Cortex of kidney (tissue), 1 donor: ENCODE measurements at places on chromosomes 5 and 9.

DNA sequence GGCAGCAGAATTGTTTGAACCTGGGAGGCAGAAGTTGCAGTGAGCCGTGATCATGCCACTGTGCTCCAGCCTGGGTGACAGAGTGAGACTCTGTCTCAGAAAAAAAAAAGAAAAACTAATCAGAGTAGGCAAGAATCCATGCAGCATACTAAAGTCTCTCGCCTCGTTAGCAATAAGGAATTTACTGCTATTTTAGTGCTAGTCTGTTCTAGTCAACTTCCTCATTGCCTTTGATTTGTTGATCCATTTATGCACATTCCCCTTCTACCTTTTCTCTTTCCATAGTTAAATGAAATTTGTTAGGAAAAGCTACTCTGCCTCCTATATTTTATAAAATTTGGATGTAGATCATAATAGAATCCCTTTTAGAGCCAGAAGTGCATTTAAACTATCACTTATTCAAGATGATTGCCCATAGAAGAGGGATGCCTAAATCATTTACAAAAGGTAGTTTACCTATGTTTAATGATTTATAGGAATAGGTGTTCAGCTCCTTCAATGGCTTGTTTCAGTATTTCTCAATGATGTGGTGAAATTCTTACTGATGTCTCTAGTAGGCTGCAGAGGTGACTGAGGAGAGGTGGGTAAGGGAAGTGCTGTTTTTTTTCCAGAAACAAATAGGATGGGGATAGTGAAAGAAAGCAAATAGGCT, 1.9 kb downstream of the LRRC19 start:
- DNase-seq: no peak

DNA sequence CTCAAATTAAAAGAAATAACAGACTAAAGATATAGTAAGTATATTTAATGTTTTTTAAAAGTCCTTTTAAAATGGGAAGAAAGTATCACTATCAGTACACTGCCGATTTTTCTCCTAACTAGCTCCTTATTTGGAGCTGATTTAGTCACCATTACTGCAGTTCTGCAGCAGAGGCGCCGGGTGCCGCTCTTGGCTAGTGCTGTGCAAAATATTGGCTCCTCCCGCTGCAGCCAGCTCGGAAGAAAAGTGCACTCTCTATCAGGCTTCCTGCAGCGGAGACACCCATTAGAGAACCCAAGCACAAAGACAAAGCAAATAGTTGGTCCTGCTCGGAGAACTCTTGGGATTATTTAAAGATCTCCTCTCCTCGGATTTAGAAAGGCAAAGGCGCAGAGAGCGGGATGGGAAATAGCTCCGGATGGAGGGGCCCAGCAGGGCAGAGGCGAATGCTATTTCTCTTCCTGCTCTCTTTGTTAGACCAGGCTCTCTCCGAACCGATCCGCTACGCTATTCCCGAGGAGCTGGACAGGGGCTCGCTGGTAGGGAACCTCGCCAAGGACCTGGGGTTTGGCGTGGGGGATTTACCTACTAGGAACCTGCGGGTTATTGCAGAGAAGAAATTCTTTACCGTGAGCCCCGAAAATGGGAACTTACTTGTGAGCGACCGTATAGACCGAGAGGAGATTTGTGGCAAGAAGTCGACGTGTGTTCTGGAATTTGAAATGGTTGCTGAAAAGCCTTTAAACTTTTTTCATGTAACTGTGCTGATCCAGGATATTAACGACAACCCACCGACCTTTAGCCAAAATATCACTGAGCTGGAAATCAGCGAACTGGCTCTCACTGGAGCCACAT, at the start of gene PCDHGB3:
PCDHGB3 (plus strand) TSS at position 249 of the 855 bp plus-strand sequence; CDS start at position 402, 153 bp downstream.
- no peak for DNase-seq

GRCh38 chr9:113616621-113617496, 153.3 kb downstream of the RGS3 start:
- DNase-seq: no peak

DNA sequence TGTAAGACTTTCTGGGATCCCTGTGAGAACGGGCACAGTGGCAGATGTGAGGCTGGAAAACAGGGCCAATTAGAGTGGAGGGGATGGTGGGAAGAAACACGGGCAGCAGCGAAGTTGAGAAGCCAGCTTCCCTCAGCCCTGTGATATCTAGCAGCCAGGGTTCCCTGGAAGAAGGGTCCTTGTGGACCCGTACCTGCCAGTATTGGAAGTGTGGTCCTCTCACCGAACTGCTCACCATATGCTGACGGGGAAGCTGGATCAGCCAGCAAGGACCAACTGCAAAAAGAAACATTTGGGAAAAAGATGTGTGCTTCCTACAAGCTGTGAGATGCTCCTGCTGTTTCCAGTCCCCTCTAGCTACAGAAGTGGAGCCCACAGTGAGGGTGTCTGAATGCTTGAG, 13.6 kb downstream of the CKMT2 start:
- no peak for DNase-seq

DNA sequence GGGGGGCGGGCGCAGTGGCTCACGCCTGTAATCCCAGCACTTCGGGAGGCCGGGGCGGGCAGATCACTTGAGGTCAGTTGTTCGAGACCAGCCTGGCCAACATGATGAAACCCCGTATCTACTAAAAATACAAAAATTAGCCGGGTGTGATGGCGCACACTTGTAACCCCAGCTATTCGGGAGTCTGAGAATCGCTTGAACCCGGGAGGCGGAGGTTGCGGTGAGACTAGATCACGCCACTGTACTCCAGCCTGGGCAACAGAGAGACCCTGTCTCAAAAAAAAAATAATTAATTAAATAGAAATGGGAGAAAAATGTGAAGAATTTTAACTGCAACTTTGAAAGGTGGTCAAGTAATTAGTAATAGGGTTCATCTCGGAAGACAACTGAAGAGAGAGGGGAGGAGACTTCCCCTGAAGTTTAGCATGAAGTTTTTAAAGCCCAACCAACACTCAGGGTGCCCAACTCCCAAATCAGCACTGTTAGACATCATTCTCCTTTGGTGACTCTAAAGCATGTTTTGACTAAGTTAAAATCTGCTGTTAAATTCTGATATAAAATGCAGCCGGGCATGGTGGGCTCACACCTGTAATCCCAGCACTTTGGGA, 1.4 kb upstream of the CSNK1A1 start:
- DNase-seq: no peak

DNA sequence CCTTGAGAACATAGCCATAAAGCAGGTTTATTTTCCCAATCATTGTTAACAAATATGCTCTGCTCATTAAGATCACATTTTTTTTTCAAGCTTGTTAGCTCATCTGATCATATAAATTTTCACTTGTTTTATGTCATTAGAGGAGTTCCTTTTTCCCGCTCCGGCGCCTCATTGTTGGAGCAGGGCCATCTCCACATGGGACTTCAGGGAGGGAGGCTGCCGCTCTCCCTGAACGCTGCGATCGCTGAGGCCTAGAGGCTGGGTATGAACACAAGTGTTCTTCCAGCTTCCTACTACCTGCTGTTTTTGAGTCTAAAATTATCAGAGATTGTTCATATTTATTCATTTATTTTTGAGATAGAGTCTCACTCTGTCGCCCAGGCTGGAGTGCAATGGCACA, 246.9 kb downstream of the MPDZ start:
- DNase-seq: no peak

- DNase-seq: no peak
These were observed 127.5 kb upstream of the LPCAT1 start for GRCh38 chr5:1651250-1651649.

GRCh38 chr5:178122346-178122745, 8.5 kb upstream of the RMND5B start:
- DNase-seq: no peak

DNA sequence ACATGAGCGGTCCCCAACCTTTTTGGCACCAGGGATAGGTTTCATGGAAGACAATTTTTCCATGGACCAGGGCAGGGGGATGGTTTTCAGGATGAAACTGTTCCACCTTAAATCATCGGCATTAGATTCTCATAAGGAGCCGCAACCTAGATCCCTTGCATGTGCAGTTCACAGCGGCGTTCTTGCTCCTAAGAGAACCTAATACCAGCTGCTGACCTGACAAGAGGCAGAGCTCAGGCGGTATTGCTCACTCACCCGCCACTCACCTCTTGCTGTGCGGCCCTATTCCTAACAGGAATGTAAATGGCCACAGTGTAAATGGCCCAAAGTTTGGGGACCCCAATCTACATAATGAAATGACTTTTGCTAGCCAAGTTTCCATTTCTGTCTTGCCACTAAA, 3.1 kb upstream of the PLIN2 start:
- DNase-seq: no peak

- no peak for DNase-seq
These were observed 3.8 kb downstream of the CREB3 start for GRCh38 chr9:35736201-35736633.

GRCh38 chr9:4380406-4380805, 80.5 kb upstream of the GLIS3 start:
- no peak for DNase-seq

GRCh38 chr5:141508798-141509611, 20.1 kb downstream of the PCDHGC5 start:
- no peak for DNase-seq

DNA sequence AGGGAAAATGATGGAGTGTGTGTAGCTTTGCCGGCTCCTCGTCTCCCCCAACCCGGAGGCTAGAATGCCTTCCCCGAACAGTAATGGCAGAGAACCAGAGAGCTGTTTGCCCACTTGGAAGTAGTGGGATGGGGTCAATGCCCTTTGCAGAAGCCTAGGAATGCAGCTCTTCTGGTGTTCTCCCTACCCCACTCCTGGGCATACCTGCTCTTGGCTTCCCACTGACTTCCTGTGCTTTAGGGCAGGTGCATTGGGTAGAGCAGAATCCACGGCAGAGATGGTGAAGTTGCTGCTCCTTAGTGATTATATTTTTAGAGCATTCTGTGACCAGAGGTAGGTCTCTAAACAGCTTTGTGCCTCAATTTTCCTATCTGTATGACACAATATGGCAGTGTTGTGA, 134.6 kb downstream of the BOD1 start:
- DNase-seq: no peak

DNA sequence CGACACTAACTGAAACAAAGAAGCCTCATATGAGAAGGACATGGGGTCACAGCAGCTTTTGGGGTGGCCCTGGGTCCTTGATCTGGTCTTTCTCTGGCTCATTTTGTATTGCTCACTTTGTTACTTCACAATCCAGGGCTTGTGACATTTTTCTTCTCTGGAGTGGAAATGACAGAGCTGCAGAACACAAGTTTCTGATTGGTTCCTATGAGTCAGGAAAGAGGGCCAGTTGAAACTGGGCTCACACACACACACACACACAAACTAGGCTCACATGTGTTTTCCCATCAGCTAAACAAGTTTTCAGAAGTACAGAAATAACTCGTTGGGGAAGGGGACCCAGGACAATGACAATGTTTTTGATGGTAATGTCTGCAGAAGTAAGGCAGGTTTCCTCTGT, 54.3 kb downstream of the TMC1 start:
- no peak for DNase-seq

GRCh38 chr9:87492642-87493041, 5.0 kb upstream of the DAPK1 start:
- no peak for DNase-seq

- DNase-seq: no peak
These were observed 142.9 kb downstream of the CAMK4 start for GRCh38 chr5:111367115-111367514.

GRCh38 chr5:157925786-157926671, 67.1 kb upstream of the CLINT1 start:
- no peak for DNase-seq

GRCh38 chr9:132007371-132008025, 72.2 kb downstream of the MED27 start:
- DNase-seq: no peak

DNA sequence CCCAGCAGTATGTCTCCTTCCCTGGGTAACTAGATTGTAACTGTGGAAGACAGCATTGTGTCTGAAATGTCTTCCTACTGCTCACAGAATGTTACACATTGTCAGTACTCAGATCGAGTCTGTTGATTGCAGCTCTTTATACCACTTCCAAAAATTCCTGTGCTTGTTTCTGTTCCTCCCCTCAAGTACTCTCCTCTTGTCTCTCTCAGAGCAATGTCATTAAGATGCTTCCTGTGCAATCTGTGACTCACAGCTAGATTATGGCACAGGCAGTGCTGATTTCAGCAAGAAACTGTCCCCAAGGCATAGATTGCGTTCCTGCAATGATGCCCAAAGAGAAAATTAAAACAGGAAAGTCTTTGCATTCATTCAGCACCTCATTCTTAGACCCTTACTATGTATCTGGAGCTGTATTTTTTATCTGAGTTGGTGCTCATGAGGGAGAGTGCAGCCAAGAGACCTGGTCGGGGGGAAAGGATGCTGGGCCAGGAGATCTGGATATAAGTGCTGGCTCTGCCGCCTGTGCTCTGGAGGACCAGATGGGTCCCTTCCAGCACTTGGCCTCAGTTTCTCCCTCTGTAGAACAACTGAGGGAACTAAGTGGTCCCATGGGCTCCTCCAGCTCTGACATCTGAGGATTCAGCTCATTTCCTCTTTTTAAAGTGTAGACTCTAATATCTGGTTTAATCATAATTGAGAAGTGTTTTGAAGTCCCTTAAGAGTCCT, 40.8 kb upstream of the GNPDA1 start:
- DNase-seq: no peak

DNA sequence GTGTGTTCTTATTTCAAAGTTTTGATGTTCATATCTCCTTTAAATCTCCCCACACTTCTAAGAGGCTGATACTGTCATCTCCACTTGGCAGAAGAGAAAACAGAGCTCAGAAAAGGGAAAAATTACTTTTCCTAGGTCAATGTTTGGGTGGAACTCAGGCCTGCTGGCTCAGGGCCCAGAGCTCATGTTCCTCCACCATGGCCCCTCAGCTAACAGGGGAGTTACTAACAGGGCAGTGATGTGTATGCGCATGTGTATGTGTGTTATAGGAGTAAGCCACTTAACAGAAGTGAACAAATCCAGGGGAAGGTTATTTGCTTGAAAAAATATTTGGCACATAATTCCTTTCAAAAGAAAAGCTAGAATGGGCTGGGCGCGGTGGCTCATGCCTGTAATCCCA, 2.5 kb downstream of the C1QTNF2 start:
- no peak for DNase-seq

DNA sequence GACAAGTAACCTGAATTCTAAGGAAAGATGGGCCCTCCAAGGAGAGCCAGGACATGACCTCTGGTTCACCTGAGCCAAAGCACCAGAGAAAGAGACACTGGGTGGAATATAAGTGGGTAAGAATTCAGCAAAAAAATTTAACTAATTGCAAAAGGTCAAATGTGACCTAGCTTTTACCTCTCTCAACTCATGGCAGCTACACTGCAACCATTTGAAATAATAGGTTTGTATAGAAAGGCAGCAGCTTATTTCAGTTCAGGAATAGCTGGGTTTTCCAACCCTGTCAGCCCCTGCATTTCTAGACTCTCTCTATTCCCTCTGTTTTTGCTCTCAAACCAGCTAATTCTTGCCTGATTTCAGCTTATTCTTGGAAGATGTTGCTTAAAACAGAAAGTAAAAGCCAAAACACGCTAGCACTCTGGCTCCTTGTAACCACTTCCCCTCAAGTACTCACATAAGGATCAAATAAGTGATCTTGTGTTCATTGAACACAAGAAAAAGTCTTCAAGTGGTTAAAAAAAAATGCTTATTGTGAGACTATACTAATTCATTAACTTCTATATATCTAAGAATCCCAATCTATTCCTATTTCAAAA, 101.1 kb upstream of the NR4A3 start:
- no peak for DNase-seq

GRCh38 chr9:15286161-15286821, 20.7 kb downstream of the TTC39B start:
- DNase-seq: no peak

- DNase-seq: no peak
These were observed 9.7 kb downstream of the ORM2 start for GRCh38 chr9:114339130-114339908.
